IMR-90 (cell line): ENCODE measurements at places on chromosomes 1 and 21.

DNA sequence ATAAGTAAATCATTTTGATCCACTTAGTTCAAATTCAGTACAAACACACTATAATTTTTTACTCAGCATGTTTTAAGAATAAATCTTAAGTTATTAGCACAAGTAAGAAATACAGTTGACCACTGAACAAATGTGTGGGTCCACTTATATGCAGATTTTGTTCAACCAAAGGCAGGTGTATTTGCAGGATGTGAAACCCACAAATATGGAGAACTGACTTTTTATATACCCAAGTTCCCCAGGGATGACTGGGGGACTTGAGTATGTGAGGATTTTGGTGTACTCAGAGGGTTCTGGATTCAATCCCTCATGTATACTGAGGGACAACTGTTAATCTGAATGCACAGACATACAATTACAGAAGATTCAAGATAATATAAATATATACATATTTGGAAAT lies 25.7 kb upstream of the ERICH3 start:
- 0 out of 2 replicates have a peak, but pooled peaks cover 1% of the 10 kb centered on the region for H3K36me3 ChIP-seq
- H3K27me3 ChIP-seq, result no peaks in the 10 kb centered on the region
- no peak overlapping the region for H3K27ac ChIP-seq
- no peak overlapping the region for H3K4me3 ChIP-seq
- no peaks in the 10 kb centered on the region for H3K4me1 ChIP-seq

DNA sequence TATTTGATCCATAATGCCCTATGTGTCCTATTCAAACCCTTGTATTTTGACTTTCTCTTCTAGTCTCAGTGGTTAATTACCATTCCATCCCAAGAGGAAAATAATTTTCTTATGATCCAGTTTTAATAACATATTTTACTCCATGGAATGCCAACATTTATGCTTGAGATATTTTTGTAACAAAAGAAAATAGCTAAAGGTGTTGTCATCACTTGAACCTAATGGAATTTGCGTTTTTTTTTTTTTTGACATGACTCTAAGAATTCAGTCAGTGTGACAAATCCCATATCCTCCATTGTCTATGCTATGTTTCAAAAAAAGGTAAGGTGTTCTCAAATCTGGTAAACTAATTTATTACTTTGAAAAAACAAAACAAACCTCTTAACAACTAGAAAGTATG lies 324.1 kb upstream of the ADAMTS5 start:
- no peak for DNase-seq
- H3K27ac ChIP-seq, result no peak overlapping the region
- no peaks in the 10 kb centered on the region for H3K27me3 ChIP-seq
- H3K4me3 ChIP-seq, result no peak overlapping the region

DNA sequence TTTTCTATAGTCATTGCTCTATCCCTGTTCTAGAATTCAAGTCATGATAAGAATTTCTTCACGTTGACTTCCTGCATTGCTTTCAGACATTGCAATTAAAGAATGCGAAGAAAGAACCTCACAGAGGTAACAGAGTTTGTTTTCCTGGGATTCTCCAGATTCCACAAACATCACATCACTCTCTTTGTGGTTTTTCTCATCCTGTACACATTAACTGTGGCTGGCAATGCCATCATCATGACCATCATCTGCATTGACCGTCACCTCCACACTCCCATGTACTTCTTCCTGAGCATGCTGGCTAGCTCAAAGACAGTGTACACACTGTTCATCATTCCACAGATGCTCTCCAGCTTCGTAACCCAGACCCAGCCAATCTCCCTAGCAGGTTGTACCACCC lies 10.6 kb downstream of the APCS start:
- no peaks in the 10 kb centered on the region for H3K27me3 ChIP-seq
- no peak overlapping the region for H3K4me3 ChIP-seq
- H3K4me1 ChIP-seq, result peaks cover 5% of the 10 kb centered on the region; the same call in 1 of the 2 replicates

DNA sequence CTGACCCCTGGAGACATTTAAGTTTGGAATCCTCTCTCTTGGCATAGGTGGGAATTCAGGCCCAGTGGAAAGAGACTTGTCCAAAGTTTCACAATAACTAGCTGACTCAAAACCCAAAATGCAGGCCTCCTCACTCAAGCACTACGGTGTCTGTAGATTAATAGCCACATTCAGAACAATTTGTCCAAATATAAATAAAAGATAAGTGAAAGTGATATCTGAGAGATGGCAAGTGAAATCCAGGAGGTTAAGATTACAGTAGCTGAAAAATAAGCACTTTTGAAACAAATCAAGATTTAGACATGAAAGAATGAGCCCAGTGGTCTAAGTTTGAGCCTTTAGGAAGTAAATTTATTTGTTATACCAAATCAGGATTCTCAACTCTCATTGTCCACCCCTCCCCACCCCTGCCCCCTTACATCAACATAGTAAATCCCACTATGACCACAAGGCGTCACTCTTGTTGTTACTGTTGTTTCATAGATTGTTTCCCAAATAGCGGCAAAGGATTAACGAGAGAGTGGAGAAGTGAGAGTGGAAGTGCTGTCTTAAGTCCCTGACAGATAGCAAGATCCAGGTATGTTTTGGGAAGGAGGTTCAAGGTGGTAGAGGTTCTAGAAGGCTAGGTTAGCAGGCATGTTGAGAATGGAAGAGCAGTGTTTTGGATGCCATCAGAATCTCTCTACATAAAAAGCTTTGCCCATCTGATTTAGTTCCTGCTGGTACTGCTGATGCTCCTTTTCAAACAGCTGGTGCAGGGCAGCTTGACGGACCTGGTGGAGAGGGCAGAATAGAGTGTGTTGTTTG lies 7.1 kb upstream of the TPM3 start:
- H3K4me1 ChIP-seq, result no peaks in the 10 kb centered on the region; the same call in 1 of the 2 replicates
- DNase-seq, result peak; percentile 69
- H3K36me3 ChIP-seq, result no peaks in the 10 kb centered on the region

DNA sequence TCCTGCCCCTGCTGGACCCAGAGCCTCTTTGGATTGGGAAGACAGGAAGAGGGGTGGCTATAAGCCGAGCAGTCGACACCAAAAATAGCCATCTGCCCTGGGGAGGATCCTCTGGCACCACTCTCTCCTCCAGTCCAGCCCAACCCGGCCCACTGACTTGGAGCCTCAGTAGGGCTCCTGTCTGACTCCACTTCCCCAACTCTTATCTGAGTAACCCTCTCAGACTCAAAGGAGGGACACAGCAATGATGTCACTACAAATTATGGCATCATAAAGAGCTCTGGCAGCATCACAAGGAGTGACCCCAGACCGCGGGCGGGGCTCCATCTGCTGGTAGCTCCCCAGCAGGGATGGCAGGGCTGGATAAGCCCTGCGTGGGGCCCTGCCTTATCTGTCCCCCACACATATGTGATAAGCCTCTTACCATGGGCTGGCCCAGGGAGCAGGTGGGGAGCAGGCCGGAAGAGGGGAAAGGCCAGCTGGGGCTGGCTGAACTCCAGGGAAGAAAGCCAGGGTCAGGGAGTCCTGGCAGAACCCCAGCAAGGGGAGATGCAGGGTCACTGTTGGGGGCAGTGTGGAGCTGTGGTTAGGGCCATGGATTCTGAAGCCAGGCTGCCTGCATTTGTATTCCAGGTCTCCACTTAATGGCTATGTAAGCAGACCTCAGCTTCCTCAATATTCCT lies 4.6 kb upstream of the SLC6A9 start:
- DNase-seq, result no peak

DNA sequence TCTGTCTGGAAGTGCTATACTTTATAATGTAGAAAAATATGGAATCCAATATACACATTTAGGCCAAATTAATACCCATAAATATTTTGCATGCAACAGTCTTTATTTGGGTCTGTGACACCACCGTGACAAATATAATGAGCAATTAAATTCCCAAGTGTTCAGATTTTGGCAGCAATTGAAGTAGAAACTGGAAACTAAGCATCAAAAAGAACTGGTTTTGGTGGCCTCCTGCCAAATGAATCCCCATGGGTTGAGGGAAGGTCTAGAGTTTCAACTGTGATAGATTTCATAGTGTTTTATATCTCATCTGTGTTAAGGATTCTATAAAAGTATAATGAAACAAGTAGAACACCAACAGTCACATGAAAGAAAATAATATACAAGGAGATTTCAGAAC lies 88.4 kb downstream of the DPYD start:
- H3K4me1 ChIP-seq, result no peaks in the 10 kb centered on the region
- no peak overlapping the region for H3K4me3 ChIP-seq
- no peak overlapping the region for H3K27ac ChIP-seq
- H3K27me3 ChIP-seq, result no peaks in the 10 kb centered on the region

GRCh38 chr1:93253516-93253915 lies 73.0 kb downstream of the CCDC18 start:
- no peak for DNase-seq
- H3K4me3 ChIP-seq, result no peak overlapping the region
- H3K27me3 ChIP-seq, result no peaks in the 10 kb centered on the region
- H3K27ac ChIP-seq, result no peak overlapping the region
- H3K36me3 ChIP-seq, result no peaks in the 10 kb centered on the region

DNA sequence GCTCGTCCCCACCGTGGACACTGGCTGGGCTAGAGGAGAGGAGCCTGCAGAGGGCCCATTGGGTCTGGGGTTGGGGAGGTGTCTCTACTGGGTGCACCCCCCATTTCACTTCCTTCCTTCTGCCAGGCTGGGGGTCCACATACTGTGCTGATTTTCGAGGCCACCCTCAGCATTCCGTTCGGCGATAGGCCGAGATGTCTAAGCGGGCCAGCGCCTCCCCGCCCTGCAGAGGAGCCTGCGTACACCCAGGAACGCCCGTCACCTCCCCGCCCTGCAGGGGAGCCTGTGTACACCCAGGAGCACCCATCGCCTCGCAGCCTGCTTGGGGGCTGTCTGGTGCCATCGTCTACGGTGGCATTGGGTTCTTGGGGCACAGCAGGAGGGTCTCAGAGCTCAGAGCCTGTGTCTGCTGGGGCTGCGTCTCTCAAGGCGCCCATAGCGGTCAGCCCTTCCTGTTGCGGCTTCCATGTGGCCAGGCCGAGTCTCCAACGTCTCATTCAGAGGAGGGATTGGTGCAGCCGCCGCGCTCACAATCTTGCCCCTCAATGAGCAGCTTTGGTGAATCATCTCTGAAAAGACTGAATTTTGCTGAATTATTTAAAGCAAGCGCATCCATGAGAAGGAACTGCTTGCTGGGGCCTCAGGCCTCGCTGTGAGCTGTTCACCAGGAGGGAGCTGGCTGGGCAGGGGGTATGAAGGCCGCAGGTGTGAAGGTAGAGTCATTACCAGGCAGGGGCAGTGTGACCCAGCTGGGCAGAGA lies 30.7 kb upstream of the AGPAT3 start:
- H3K27me3 ChIP-seq, result peaks cover 36% of the 10 kb centered on the region
- H3K27ac ChIP-seq, result no peak overlapping the region
- no peaks in the 10 kb centered on the region for H3K4me1 ChIP-seq
- H3K36me3 ChIP-seq, result no peaks in the 10 kb centered on the region
- DNase-seq, result no peak
- H3K4me3 ChIP-seq, result no peak overlapping the region

DNA sequence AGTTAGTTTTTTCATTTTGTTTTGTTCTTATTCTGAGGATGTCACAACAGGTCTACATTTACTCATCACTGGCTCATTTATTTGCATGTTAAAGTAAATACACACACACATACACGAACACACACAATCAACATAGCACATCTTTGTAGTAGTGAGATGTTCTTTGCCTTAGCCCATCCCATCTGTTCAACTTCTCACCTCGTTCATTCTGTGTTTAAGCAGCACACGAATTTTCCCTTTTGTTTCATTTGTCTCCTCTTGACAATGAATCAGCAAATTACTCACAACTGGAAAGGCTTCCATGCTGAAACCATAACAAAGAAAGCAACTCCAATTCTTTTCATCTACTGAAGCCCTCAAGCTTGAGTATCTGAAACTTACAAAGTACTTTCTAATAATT lies 133.3 kb upstream of the CHRM3 start:
- H3K4me3 ChIP-seq, result no peak overlapping the region
- DNase-seq, result no peak
- H3K4me1 ChIP-seq, result no peaks in the 10 kb centered on the region
- H3K27me3 ChIP-seq, result no peaks in the 10 kb centered on the region
- H3K36me3 ChIP-seq, result no peaks in the 10 kb centered on the region

GRCh38 chr1:32247983-32248889 lies 1.2 kb downstream of the FAM167B start:
- no peaks in the 10 kb centered on the region for H3K36me3 ChIP-seq
- no peak overlapping the region for H3K27ac ChIP-seq
- H3K27me3 ChIP-seq, result peaks cover 2% of the 10 kb centered on the region; the same call in 1 of the 2 replicates
- peaks cover 16% of the 10 kb centered on the region for H3K4me1 ChIP-seq
